T-cell (primary cell): ENCODE measurements at places on chromosomes 6 and 20.

- no peak for DNase-seq
Measured at GRCh38 chr6:131038597-131039344, 24.3 kb downstream of the EPB41L2 start.

GRCh38 chr6:88808381-88808780, 155.0 kb downstream of the RNGTT start:
- no peak for DNase-seq

DNA sequence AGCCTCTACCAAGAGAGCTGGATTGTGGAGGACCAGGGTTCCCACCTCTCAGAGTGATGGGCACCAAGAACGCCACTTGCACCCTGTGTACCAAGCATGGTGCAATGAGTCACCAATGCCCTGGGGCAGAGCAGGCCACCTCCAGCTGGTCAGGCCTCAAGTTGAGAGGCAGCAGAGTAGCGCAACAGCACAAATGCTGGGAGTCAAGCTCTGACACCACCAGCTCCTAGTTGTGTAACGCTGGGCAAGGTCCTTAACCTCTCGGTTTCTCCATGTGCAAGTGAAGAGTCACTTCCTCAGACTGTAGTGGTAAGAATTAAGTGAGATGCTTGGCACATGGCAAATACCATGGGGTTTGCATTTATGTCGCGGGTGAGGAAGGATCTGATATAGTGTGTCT, 25.6 kb downstream of the GFOD1 start:
- no peak for DNase-seq

GRCh38 chr20:37280403-37280802, 9.1 kb upstream of the MANBAL start:
- DNase-seq: no peak

DNA sequence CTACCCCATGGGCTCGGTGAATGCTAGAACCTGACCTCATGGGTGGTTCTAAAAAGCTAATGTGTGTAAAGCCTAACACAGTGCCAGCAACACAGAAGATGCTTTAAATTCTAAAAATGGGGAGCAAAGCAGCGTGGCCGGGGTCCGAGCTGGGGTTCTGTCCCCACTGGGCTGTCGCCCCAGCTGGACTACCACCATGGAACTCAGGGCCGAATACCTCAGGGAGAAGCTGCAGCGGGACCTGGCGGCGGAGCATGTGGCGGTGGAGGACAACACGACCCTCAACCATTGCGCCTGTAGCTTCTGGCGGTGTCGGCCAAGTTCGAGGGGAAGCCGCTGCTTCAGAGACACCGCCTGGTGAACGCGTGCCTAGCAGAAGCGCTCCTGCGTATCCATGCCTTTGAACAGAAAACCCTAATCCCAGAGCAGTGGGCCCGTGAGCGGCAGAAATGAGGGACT, 8.4 kb downstream of the SOX4 start:
- DNase-seq: no peak

DNA sequence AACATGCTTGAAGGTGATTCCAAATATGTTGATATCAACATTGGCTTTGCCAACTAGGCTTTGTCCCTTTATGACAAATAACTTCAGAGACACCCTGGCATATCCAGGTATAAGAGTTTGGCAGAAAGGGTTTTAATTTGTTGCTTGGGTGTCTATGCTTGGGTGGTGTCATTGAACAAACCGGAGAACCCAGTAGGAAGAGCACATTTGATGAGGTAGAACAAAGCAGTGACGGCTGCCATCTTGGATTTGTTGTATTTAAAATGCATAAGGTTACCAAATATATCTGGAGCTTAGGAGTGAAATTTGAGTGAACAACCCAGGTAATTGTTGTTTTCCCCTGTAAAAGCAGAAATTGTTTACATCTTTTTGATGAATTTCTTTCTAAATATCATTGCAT, 503.7 kb upstream of the JARID2 start:
- no peak for DNase-seq

- DNase-seq: no peak
Measured at GRCh38 chr6:135322427-135323201, 141.5 kb downstream of the MYB start.

DNA sequence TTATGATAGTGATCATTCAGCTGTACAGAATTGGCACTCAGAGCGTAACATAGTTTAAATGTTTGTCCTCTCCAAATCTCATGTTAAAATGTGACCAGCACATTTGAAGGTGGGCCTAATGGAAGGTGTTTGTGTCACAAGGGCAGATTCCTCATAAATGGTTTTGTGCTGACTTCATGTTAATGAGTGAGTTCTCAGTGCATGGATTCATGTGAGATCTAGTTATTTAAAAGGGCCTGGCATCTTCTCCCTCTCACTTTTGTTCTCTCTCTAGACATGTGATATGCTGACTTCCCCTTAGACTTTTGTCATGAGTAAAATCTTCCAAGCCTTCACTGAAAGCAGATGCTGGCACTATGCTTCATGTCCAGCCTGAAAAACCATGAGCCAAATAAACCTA, 452.4 kb upstream of the PTCHD4 start:
- no peak for DNase-seq
